Stimulated activated CD4-positive, alpha-beta T cell treated with anti-CD3 and anti-CD28 coated beads, Interleukin-15, amount 100 ng/mL, for 1 hour (primary cell): ENCODE measurements at places on chromosomes 16 and 17.

DNA sequence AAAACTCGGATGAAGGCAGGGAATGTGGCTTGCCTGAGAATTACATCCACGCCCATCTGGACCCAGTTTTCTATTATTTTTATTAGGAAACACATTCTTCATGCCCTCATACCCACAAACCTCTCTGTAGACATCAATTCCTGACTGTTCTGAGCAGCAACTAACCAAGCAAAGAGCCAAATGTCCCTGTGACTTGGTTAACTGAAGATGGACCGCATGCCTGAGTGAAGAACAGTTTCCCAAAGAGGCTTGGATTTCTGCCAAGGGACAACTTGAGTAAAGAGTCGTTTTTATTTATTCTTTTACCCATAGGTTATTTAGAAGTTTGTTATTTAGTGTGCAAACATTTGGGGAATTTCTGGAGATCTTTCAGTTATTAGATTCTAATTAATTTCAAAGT, 259.8 kb downstream of the GRIN2A start:
- DNase-seq = no peak

DNA sequence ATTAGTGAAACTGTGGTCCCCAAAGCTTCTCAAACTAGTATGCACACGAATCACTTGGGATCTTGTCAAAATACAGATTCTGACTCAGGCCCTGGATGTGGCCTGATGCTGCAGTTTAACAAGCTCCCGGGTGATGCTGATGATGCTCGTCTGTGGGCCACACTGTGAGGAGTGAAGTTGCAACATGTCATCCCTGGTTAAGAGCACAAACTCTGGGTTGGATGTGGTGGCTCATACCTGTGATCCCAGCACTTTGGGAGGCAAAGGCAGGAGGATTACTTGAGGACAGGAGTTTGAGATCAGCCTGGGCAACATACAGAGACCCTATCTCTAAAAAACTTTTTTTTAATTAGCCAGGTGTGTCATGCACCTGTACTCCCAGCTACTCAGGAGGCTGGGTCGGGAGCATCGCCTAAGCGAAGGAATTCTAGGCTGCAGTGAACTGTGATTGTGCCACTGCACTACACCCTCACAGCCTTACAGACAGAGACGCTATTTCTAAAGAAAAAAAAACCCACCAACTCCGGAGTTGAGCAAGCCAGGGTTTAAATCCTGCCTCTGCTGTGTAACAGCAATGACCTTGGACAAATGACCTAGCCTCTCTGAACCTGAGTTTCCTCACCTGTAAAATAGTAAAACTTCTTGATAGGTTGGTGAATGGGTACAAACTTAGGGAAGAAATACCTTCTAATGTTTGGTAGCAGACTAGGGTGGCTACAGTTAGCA, 24.4 kb upstream of the ABAT start:
- DNase-seq = no peak

DNA sequence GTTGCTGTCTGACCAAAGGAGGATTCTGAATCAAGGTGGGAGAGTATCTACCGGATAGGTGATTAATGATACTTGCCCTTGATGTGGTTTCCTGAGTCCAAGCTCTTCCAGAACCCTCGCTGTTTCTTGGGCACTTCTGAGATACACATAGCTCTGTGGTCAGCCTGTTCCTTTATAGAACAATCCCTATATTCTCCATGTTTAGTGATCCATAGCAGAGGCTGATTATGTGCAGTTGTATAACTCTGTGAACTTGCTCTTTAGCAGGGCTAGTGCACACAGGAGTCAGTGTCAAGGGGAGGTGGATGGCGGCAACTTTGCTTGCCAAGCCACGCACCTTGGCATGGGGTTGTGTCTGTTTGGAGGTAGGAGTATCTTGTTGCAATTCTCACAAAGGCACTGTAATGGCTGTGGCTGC, 36.1 kb downstream of the ARL4D start:
- no peak for DNase-seq

GRCh38 chr16:89042711-89043551, 50.7 kb upstream of the ACSF3 start:
- DNase-seq = no peak

DNA sequence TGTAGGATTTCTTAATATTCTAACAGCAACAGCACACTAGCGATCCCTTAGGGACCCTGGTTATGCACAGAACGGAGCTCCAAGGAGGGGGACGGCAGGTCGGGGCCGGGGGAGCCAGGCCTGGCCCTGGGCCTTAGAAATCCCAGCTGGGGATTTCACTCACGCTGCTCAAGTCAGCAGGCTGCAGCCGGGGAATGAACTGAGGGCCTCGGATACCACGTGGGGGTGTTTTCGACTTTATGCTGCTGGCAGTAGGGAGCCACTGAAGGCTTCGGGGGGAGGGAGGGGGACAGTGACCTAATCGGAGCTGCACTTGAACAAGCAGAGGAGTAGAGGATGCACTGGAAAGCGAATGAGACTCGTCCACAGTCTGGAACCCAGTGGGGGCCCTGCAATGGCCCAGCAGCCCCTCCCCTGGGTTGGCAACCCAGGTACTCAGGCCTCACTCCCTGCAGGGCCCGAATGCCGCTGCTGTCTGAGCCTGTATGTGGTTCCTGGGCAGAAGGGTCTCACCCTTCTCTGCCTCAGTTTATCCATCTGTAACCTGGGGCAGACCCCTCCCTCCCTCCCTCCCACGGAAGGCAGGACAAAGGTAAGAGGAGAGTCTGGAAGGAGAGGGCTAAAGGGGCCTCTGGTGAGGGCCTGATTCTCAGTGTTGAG, 53.7 kb downstream of the RPH3AL start:
- no peak for DNase-seq

DNA sequence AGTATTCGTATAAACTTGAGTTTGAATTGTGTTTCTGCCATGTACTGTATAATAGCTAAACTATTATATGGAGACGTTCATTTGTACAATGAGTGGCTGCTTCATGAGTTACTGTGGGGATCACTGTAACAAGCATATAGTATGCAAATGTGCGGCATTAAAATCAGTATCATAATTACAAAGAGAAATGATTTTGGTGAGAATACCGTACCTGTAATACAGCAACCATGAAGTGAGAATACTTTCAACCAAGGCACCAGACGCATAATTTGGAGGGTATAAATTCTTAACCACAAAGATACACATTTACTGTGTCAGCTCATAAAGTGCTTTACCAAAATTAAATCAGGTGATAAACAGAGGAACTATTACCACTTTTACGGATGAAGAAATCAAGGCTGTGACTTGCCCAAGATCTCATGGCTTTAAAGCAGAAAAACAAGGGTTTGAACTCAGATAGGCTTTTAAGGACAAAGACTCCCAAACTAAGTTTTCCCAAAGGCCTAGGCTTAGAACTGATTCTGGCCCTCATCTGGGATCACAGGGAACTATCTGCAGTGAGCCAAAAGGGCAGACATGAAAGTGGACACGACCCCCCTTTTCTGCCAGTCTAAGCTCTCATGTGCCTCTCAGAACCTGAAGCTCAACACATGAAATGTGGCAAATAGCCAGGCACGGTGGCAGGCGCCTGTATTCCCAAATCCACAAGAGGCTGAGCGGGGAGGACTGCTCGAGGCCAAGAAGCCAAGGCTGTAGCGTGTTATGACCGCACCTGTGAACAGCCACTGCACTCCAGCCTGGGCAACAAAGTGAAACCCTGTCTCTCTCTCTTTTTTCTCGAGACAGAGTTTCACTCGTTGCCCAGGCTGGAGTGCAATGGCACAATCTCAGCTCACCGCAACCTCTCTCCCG, 6.4 kb downstream of the RPS15A start:
- no peak for DNase-seq

- no peak for DNase-seq
Observed at GRCh38 chr16:6684076-6684673, 648.5 kb upstream of the RBFOX1 start.

GRCh38 chr17:78969865-78970264, 9.9 kb downstream of the LGALS3BP start:
- no peak for DNase-seq

DNA sequence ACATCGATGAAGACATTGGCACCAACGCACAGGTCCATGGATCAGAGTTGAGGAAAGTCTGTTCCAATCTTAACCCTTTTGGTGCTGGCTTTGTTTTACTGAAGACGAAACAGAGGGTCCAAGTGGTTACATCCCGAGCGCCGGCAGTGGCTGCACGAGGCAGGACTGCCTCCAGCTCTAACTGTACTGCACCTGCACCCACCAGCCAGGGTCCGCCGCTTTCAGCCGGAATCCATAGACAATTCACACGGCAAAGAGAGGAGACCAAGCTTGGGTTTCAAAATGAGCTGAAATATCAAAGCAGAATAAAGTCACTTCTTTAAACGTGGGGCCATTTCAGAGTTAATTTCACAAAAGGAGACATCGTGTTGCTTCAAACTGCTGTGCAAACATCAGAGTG, 21.2 kb upstream of the ZC3H18 start:
- DNase-seq = no peak
